Thoracic aorta (tissue), 2 donors: ENCODE measurements at places on chromosomes 12 and 14. TPM values are rescaled to one million over a fixed set of nuclear protein-coding genes. Genes with fewer than 3 reads are reported as not detected.

Gene GUCY2C
- total RNA-seq, result 0.14 TPM

Gene EIF2S3B
- not detected for total RNA-seq

Gene ANKRD13A
- 69.1 TPM for total RNA-seq

Gene PLXNC1
- total RNA-seq, result 8.5 TPM

Gene STON2
- total RNA-seq, result 8.1 TPM

Gene HOXC6
- not detected for total RNA-seq

Gene PACS2
- 125 TPM for total RNA-seq

Gene HOXC4
- total RNA-seq, result not detected

Gene RERG
- total RNA-seq, result 120 TPM

DNA sequence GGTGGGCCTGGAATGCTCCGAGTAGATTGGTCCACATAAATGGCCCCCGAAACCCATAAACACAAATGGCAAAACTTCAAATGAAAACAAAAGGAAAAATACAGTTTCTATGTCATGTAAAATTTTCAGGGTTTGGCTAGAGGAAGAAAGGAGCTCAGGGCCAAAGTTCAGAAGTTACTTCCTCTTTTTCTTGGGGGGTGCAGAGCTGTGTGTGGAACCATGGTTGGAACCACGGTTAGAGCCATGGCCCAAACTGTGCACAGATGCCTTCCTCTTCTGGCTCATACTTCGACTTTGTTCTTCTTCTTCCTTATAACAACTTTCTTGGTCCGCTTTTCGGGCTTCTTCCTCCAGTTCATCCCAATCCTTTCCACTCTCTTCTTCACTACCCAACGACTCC, 51.7 kb downstream of the MGST1 start:
- no peaks in the 10 kb centered on the region for H3K36me3 ChIP-seq
- no peaks in the 10 kb centered on the region for H3K4me1 ChIP-seq
- no peak for DNase-seq
- no peak overlapping the region for H3K27ac ChIP-seq
- no peaks in the 10 kb centered on the region for H3K27me3 ChIP-seq

- no peaks in the 10 kb centered on the region for H3K36me3 ChIP-seq
- DNase-seq, result no peak
- peak overlapping the region; percentile 99 for H3K27ac ChIP-seq
- H3K4me3 ChIP-seq, result no peak overlapping the region
- H3K4me1 ChIP-seq, result peaks cover 22% of the 10 kb centered on the region
- no peaks in the 10 kb centered on the region for H3K27me3 ChIP-seq
These were observed 1.8 kb upstream of the KLHL42 start for GRCh38 chr12:27778206-27778605.

- peaks cover 32% of the 10 kb centered on the region for H3K4me1 ChIP-seq
- H3K4me3 ChIP-seq, result peak overlapping the region; percentile 50
- H3K27ac ChIP-seq, result no peak overlapping the region
- no peaks in the 10 kb centered on the region for H3K36me3 ChIP-seq
These were observed 3.4 kb downstream of the DHH start for GRCh38 chr12:49091056-49091835.

DNA sequence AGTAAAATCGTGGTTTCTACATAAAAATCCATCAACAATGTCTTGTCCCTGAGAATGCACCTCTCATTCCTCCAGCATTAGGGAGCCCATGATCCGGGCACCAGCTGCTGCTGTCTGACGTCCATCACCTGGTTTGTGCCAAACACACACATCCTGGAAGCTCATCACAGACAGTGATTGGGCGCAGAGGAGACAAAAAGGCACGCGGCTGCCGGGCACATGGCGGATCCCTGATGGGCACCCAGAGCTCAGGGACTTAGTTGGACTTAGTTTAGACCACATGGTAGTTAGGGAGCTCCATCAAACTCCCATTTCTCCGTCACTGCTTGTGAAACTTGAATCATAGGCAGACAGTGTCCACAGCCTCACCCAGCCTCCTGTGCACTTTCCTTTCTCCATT, 1059.3 kb downstream of the TMEM121 start:
- H3K36me3 ChIP-seq, result no peaks in the 10 kb centered on the region
- H3K4me3 ChIP-seq, result no peak overlapping the region
- H3K4me1 ChIP-seq, result no peaks in the 10 kb centered on the region
- no peaks in the 10 kb centered on the region for H3K27me3 ChIP-seq
- DNase-seq, result no peak

DNA sequence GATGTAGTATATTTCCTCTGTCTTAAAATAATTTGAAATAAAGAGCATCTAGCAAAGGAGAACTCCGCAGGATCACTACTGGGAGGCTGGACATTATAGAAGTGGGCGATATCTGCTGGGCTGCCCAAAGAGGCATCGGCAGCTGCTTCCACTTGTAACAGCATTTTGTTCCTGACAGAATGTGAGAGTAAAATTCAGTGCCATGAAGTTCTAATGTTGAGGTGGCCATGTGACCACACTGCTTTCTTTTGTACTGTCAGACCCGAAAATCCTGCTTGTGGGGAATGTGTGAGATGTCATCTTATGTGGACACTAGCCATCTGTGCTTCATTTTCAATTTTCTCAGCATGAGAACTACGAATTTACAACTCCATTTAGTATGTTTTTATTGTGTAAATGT, 151.9 kb downstream of the ACSS3 start:
- H3K27me3 ChIP-seq, result no peaks in the 10 kb centered on the region
- H3K27ac ChIP-seq, result no peak overlapping the region
- H3K36me3 ChIP-seq, result no peaks in the 10 kb centered on the region
- no peak overlapping the region for H3K4me3 ChIP-seq

DNA sequence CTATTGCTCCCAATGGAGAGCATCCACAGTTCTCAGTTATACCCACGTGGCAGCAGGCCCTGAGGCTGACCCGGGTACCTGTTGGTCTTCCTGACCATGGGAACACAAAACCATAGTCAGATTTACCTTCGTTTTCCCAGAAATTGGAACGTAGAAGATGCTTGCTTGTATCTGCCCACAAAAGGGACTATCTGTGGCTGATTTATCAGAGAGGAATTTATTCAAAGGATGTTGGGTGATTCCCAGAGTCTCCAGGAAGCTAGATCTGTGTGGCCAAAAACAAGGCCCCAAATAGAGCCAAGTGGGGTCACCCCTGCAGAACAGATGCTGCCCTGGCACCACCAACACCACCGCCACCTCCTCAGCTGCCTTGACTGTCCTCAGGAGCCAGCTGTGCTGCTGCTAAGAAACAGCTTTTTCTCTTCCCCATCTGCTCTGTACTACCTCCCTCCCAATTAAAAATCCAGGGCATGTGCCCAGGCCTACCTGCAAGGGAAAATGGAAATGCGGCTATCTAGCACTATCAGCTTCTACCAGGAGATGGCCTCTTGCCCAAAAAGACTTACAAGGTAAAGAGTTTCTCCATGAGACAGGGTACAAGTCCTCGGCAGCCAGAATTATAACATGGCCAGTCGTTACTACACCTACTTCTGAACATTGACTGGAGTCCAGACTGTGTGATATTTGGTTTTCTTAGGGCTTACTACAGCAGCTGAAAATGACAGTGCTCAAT, 128.6 kb upstream of the PLEKHG7 start:
- no peak for DNase-seq
- H3K27ac ChIP-seq, result no peak overlapping the region
- no peaks in the 10 kb centered on the region for H3K36me3 ChIP-seq
- no peak overlapping the region for H3K4me3 ChIP-seq

- no peak for DNase-seq
- no peak overlapping the region for H3K27ac ChIP-seq
- H3K4me3 ChIP-seq, result no peak overlapping the region
- H3K36me3 ChIP-seq, result no peaks in the 10 kb centered on the region
- H3K4me1 ChIP-seq, result no peaks in the 10 kb centered on the region
- no peaks in the 10 kb centered on the region for H3K27me3 ChIP-seq
These were observed 468.9 kb downstream of the RGS6 start for GRCh38 chr14:72401101-72401625.
